ENCODE measurements at places on chromosomes 2 and 18. TPM values are rescaled to one million over a fixed set of nuclear protein-coding genes. Genes with fewer than 3 reads are reported as not detected.
A peak's percentile ranks its signal among the peaks of the same experiment; 100 is the strongest.

Gene TFCP2L1
- total RNA-seq = 0.16 TPM

Gene PLEK
- 23.0 TPM for total RNA-seq

Gene HOXD13
- total RNA-seq = not detected

Gene GKN2
- total RNA-seq = not detected

Gene TBC1D8
- 0.55 TPM for total RNA-seq

Gene NR4A2
- 21.9 TPM for total RNA-seq

DNA sequence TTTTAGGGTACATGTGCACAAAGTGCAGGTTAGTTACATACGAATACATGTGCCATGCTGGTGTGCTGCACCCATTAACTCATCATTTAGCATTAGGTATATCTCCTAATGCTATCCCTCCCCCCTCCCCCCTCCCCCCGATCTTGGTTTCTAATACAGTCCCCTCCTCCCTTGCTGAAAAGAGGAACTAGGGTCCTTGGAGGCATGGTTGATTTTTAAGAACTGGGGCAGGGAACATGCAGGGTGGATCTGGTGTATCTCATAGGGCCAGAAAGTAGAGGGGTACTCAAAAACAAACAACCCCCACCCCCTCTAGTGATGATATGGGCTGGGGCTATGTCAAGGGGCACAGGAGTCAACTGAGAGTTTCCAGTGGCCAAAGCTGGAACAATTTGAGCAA lies 153.4 kb downstream of the UBR3 start:
- no peak for DNase-seq
- no peaks in the 10 kb centered on the region for H3K4me1 ChIP-seq
- H3K4me3 ChIP-seq = no peak overlapping the region
- H3K27me3 ChIP-seq = no peaks in the 10 kb centered on the region

DNA sequence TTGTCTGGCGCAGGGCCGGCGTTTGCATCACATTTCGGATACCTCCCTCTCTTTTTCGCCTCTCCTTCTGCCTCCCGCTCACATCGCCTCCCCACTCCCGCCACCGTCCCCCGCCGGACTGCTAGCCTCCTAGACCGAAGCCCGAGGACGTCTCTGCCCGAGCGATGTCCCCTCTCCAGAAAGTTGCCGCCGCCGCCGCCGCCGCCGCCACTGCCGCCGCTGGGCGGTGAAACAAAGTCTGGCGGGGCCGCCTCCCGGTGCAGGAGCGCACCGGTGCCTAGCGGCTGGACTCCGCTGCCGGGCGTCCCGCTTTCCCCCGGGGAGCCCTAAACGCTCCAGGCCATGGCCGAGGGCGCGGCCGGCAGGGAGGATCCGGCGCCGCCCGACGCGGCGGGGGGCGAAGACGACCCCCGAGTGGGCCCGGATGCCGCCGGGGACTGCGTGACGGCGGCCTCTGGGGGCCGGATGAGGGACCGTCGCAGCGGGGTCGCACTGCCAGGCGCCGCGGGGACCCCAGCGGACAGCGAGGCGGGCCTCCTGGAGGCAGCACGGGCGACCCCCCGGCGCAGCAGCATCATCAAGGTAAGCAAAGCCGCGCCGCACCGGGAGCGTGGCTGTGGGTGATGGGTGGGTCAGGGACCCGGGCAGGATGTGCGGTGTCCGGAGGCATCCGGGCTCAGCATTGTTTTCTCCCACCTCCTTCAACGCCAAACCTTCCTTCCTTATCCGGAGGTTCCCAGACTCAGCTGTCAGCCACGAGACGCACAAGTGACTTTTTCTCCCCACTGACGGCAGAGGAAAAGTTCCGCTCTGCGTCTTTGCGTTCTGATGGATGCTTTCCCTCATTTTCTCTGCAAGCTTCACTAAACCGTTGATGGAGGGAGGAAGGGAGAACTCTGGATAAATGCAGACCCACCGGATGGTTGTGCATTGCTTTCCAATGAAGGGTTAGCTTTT lies 643 bp downstream of the PLCL1 start:
- peak; percentile 13 for DNase-seq
- H3K27me3 ChIP-seq = no peaks in the 10 kb centered on the region
- peak overlapping the region; percentile 69 for H3K4me3 ChIP-seq
- H3K36me3 ChIP-seq = no peaks in the 10 kb centered on the region
- no peak overlapping the region for H3K27ac ChIP-seq

GRCh38 chr2:138060301-138060635 lies 96.0 kb downstream of the HNMT start:
- H3K36me3 ChIP-seq = no peaks in the 10 kb centered on the region
- H3K4me3 ChIP-seq = no peak overlapping the region
- H3K4me1 ChIP-seq = no peaks in the 10 kb centered on the region
- no peak for DNase-seq
- no peak overlapping the region for H3K27ac ChIP-seq
- no peaks in the 10 kb centered on the region for H3K27me3 ChIP-seq

DNA sequence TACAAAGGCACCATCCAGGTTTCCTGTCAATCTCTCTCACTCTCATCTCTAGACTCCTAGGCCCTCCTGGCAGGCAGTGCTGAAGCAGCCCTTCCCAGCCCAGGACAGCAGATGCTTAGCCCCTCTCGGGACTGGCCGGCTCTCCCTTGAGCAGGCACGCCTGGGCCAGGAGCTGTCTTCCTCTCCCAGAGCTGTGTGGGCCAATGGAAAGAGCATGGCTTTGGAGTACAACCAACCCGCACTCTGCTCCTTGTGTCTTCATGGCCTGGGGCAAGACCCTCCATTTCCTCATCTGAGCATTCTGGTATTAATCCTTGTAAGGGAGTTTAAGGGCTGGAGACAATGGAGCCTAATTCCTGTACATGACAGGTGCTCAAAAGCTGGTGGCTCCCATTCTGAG lies 97.2 kb downstream of the CAPN13 start:
- H3K4me3 ChIP-seq = no peak overlapping the region
- H3K36me3 ChIP-seq = no peaks in the 10 kb centered on the region
- peaks cover 5% of the 10 kb centered on the region for H3K4me1 ChIP-seq
- H3K27me3 ChIP-seq = no peaks in the 10 kb centered on the region
- H3K27ac ChIP-seq = no peak overlapping the region

- peak overlapping the region; percentile 78 for H3K27ac ChIP-seq
- DNase-seq = no peak
- peak overlapping the region; percentile 64 for H3K4me3 ChIP-seq
Observed at GRCh38 chr2:99490623-99491461, 1.0 kb upstream of the REV1 start.

GRCh38 chr2:113000436-113000835 lies 4.8 kb upstream of the IL36A start:
- H3K27ac ChIP-seq = no peak overlapping the region
- H3K36me3 ChIP-seq = no peaks in the 10 kb centered on the region
- DNase-seq = no peak

All from CD8-positive, alpha-beta memory T cell (primary cell).